Stimulated activated CD8-positive, alpha-beta memory T cell treated with anti-CD3 and anti-CD28 coated beads, Interleukin-15, amount 100 ng/mL, for 4 hours (primary cell): ENCODE measurements at places on chromosomes 11 and 22.

- no peak for DNase-seq
These were observed 80.5 kb upstream of the ADSL start for GRCh38 chr22:40265783-40266182.

GRCh38 chr11:67002297-67002913 is 20.5 kb upstream of the SYT12 start:
- no peak for DNase-seq

GRCh38 chr22:39244496-39245129 is at the start of gene PDGFB:
Gene PDGFB, minus strand, starts transcription at chr22:39244982. Its CDS starts 1,019 bp downstream, at chr22:39243963.
- no peak for DNase-seq

- no peak for DNase-seq
These were observed 466.3 kb downstream of the TBC1D22A start for GRCh38 chr22:47228767-47229166.

GRCh38 chr11:23284631-23285030 is 424.4 kb upstream of the CCDC179 start:
- no peak for DNase-seq

GRCh38 chr11:131925829-131926228 is 555.4 kb downstream of the NTM start:
- DNase-seq: no peak

GRCh38 chr11:126140201-126140925 is 71.1 kb downstream of the RPUSD4 start:
- DNase-seq: no peak

DNA sequence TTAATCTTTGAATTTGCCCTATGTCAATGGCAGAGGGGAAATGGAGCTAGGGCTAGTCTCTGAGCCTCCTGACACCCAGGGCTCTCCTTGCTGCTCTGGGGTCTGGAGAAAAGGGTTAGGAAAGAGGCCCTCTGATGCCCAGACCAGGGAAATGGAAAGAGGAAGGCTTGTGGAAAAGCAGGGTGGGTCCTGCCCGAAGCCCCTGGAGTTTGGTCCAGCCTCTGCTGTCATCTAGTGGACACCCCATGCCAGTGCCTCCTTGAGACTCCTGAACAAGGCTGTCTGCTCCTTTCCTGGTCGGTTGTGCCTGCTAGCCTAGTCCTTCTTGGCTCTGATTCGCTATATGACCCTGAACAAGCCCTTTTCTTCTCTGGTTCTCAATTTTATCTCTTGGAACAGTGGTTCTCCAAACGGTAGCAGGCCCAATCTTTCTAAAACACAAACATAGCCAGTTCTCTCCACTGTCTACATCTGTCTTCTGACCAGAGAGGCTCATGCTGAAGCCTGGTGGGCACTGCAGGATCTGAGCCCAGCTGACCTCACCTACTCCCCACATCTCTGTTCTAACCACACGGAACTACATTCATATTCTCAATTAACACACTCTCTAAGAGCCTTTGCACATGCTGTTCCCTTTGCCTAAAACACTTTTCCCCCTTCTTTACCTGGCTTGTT is 8.8 kb upstream of the PLA2G3 start:
- DNase-seq: no peak

DNA sequence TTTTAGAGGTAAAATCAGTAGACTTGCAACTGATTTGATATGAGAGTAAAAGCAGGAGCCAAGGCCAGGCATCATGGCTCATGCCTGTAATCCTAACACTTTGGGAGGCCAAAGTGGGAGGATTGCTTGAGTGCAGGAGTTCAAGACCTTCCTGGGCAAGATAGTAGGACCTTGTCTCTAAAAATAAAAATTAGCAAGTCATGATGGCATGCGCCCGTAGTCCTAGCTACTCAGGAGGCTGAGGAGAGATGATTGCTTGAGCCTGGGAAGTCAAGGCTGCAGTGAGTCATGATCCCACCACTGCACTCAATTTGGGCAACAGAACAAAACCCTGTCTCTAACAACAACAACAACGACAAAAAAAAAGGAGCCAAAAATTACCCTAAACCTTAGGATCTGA is 13.5 kb downstream of the SGSM3 start:
- DNase-seq: no peak

DNA sequence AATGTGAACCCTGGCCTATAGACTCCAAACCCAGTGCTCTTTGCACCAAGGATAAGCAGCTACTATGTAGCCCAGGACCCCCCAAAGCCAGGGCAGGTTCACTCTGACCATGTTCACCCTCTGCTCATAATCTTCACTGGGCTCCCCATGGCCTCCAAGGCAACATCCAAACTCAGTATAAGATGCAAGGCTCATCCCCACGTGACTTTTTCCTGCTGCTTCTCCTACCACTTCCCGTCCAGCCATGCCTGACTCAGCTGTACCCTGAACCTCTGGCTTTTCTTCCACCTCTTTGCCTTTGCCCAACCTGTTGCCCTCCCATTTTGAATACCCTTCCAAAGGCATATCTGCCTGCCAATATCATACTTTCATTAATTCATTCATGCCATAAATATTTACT is 27.8 kb downstream of the PDE2A start:
- no peak for DNase-seq

- DNase-seq: no peak
These were observed 33.2 kb downstream of the OTOG start for GRCh38 chr11:17580271-17580670.

- DNase-seq: no peak
These were observed 176.4 kb downstream of the SHANK2 start for GRCh38 chr11:71075871-71076420.

DNA sequence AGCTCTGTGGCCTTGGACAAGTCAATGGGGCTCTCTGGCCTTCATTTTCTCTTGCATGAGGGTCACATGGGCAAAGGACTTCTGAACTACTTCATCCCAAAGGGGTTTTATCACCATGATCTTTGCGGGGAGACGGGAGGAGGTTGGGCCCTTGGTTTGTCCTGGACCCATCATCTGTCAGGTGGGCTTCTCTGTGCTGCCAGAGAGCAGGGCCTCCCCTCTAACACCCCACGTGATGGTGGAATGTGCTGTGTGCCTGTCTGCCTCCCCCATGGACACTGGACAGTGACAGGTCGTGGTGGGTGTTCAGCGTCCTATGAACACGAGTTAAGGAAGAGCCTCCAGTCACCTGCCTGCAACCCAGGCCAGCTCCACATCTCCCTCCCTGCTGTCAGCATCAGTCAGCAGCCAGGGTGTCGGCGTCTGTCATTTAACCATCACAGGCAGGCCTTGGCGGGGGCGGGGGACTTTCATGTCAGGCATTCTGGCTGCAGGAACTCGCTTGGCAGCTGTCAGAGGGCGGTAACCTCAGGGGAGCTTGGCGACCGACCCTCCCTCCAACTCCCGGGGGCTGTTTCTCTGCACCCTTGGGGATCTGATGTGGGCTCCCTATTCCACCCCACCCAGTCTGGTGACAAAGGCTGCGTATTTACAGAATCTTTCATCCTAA is 2.6 kb upstream of the SUN2 start:
- peak; percentile 62 for DNase-seq

GRCh38 chr11:102453302-102453695 is 734 bp upstream of the TMEM123 start:
- DNase-seq: no peak

- DNase-seq: no peak
These were observed 521.9 kb downstream of the INSC start for GRCh38 chr11:15636521-15637089.

GRCh38 chr22:35044607-35045390 is 21.2 kb upstream of the ISX start:
- no peak for DNase-seq

DNA sequence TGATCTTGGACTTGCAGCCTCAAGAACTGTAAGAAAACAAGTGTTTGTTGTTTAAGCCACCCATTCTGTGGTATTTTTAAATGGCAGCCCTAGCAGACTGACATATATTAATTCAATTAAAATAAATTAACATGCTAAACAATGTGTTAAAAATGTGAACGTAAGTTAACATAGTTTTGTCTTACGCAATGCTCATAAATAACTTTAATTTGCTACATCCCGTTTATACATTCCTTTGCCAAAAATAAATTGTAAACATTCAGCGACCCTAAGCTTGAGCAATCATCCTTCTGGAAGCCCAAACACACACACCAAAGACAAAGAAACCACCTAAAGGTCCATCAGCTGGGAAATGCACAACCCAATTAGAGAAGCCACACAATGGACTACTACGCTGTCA is 70.4 kb downstream of the CELSR1 start:
- no peak for DNase-seq

DNA sequence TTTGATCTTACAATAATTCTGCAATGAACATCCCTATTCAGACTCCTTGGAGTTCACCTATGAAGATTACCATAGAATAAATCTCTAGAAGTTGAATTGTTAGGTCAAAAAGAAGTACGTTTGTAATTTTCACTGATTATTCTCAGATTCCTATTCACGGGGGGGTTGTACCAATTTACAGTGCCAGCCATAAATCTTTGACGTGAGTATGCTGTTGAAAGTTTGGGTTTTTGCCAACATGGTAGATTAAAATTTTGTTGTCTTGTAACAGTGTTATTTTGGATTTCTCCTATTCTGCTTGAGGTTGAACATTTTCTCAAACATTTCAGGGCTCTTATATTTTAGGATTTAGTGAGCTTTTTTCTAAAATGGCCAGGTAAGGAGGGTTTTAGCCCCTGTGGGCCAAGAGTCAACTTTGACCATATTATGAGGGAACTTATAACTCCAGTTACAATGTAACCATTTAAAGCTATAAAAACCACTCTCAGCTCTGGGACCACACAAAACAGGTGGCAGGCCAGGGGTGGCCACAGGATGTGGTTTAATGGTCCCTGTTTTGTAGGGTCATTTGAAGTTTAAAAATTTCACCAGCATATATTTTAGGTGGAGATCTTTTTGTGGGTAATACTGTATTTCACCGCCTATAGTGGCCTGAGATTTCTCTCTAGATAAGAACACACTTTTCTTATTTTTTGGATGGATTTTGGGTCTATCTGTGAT is 25.8 kb downstream of the GGTLC2 start:
- no peak for DNase-seq

- no peak for DNase-seq
These were observed 21.5 kb upstream of the RAG2 start for GRCh38 chr11:36619502-36619901.

DNA sequence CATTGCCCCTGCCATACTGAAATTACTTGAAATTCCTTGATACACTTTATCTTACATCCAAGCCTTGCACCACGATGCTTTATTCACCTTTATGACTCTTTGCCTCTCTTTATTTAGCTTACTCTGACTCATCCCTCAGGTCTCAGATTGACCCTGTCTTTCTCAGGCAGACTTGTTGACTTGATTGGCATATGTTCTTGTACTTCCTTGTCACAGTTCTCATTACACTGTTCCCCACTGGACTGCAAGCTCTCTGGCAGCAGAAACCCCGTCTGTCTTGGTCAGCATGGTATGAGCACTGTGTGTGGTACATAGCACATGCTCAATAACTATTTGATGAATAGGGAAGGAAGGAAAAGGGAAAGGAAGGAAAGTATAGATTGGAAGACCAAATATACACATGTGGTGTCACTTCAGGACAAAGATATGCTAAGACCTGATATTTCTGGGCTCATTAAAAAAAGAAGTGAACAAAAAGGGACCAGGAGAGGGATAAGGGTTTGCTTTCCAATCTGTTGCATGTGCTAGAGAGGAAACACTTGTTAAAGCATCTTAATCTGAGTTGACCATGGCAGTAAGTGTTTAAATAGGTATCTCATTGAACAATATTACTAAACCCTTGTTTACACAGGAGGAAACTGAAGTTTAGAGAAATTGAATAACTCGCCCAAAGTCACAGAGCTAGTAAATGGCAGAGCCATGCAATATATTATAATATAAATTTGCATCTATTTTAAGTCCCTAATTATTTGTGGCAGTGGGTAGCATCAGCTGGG is 7.2 kb downstream of the LYVE1 start:
- no peak for DNase-seq

- DNase-seq: no peak
These were observed 332.4 kb downstream of the TBC1D22A start for GRCh38 chr22:47094861-47095330.

DNA sequence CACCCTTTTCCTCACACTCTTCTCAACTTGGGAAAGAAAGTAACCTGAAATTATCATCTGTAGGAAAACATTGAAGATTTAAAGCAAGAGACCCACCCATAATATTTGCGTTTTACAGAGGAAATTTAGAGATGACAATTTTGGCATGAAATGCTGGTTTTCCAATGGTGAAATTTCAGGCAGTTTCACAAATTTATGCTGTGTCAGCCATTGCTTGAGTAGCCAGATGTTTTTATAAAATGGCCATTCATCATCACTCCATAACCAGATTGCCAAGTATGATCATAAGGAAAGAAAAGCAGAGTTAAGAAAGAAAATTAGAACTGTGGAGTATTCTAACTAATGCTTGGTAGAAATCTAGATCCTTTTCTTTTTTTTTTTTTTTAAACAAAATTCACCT is 732.9 kb downstream of the NELL1 start:
- DNase-seq: no peak

DNA sequence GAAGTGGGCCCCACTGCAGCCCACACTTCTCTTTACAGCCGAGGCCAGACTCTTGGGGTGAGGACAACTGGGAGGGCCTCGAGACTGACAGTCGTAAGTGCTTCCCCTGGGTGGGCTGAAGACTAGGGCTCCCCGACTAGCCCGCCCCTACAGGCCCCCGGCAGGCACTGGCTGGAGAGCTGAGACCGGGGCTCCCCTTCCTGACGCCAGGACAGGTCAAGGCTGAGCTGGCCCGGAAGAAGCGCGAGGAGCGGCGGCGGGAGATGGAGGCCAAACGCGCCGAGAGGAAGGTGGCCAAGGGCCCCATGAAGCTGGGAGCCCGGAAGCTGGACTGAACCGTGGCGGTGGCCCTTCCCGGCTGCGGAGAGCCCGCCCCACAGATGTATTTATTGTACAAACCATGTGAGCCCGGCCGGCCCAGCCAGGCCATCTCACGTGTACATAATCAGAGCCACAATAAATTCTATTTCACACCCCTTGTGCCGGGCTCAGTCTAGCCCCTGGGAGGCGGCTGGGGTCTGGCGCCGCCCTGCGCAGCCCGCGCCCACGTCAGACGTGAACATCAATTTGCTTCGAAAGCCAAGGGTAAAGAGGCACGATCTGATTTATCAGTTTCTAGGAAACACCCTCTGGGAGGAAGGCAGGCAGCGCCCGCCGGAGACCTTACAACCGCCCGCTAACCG is 13.5 kb downstream of the SCYL1 start:
- DNase-seq: no peak

DNA sequence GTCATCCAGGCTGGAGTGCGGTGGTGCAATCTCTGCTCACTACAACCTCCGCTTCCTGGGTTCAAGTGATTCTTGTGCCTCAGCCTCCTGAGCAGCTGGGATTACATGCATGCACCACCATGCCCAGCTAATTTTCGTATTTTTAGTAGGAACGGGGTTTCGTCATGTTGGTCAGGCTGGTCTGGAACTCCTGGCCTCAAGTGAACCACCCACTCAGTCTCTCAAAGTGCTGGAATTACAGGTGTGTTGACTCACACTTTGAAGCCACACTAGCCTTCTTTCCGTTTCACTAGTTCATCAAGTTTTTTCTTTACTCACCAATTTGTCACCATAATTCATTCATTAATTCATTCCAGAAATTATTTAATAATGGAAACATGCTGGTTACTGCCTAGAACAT is 298.4 kb upstream of the MTNR1B start:
- no peak for DNase-seq

GRCh38 chr11:125418396-125418795 is 77.7 kb downstream of the FEZ1 start:
- no peak for DNase-seq

GRCh38 chr11:114090976-114091375 is 31.5 kb downstream of the ZBTB16 start:
- DNase-seq: no peak

GRCh38 chr22:40361100-40361499 is 9.3 kb upstream of the SGSM3 start:
- DNase-seq: no peak
